ENCODE measurements at places on chromosomes 4 and X.

DNA sequence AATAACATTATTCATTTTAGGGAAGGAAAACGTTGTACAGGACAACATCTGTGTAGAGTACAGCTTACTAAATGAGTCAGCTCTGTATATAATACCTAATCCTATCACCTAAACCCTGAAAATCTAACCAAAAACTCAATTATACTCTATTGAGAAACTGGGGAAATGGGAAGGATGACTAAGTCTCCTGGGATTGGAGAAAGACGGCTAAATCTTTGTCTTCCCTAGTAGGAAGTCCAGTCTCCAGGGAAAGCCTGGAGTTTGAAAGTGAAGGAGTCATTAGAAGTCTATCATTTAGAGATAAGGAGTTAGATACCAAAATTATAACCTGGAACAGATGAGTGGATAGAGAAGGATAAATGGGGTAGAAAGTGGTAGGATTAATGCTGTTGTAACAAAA, 286.5 kb downstream of the STK32B start:
- DNase-seq = no peak

DNA sequence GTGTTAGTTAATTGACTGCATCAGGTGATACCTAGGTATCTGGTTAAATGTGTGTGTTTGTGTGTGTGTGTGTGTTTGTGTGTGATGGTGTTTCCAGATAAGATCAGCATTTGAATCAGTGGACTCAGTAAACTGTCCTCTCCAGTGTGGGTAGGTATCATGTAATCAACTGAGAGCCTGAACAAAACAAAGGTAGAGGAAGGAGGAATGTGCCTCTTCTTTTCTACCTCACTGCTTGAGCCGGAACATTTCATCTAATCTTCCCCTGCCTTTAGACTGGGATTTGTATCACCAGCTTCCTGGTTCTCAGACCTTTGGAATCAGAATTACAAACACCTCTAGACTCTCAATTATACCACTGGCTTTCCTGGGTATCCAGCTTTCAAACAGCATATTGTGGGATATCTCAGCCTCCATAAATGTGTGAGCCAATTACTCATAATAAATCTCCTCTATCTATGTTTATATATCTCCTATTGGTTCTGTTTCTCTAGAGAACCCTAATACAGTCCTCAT, 120.5 kb downstream of the TBCK start:
- DNase-seq = no peak

- no peak for DNase-seq
Observed at GRCh38 chr4:103936653-103937145, 216.9 kb upstream of the TACR3 start.

DNA sequence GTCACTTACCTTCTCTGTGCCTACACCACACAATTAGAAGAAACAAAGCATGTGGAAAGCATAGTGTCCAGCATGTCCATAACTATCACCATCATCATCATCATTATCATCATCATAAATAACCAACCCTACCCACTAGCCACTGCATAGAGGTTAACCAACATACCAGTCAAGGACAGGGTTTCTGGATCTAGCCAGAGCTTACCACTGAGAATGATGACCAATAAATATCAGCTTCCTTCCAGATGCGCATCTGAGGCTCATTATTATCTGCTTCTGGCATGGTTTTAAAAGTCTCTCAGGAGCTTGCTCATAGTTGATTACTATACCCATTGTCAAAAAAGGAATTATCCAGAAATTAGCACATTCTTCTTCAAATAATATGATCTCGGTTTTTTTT, 25.5 kb upstream of the MYOZ2 start:
- DNase-seq = no peak
